ENCODE measurements at places on chromosomes 1 and 21. TPM values are rescaled to one million over a fixed set of nuclear protein-coding genes. Genes with fewer than 3 reads are reported as not detected.

Gene PGLYRP3
- not detected for total RNA-seq

DNA sequence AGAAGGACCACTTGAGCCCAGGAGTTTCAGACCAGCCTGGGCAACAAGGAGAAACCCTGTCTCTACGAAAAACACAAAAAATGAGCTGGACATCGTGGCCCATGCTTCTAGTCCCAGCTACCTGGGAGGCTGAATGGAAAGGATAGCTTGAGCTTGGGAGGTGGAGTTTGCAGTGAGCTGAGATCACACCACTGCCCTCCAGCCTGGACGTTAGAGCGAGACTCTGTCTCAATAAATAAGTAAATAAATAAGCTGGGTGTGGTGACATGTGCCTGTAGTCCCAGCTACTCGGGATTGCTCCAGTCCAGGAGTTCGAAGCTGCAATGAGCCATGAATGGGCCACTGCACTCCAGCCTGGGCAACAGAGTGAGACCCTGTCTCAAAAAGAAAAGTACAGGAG, 3.6 kb downstream of the AKR1A1 start:
- no peak overlapping the region for H3K4me3 ChIP-seq
- H3K36me3 ChIP-seq = no peaks in the 10 kb centered on the region
- no peak for DNase-seq

Gene CD48
- 3.0 TPM for total RNA-seq

GRCh38 chr1:194419721-194420120, 1233.3 kb upstream of the B3GALT2 start:
- H3K4me3 ChIP-seq = no peak overlapping the region
- no peaks in the 10 kb centered on the region for H3K36me3 ChIP-seq
- no peak overlapping the region for H3K27ac ChIP-seq
- no peaks in the 10 kb centered on the region for H3K4me1 ChIP-seq
- H3K27me3 ChIP-seq = no peaks in the 10 kb centered on the region
- DNase-seq = no peak

Gene ATP1A4
- total RNA-seq = not detected

DNA sequence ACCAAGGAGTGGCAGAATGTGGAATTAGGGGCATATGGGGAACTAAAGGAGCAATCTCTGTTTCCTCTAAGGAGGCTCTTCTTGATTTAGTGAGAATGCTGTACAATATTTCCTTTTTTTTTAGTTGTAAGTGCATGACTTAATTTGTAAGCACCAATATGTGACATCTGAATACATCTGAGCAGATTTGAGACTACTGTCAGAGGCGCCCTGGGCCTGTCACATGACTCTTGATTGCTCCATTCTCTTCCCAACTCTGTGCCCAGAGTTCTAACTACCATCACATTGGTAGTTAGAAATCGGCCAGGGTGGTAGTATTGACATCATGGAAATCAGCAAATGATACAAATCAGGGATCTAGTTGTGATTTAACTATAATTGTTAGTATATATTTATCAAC, 110.1 kb upstream of the LMO4 start:
- no peak for DNase-seq
- no peak overlapping the region for H3K4me3 ChIP-seq
- no peak overlapping the region for H3K27ac ChIP-seq
- no peaks in the 10 kb centered on the region for H3K36me3 ChIP-seq
- H3K27me3 ChIP-seq = no peaks in the 10 kb centered on the region

- H3K27me3 ChIP-seq = no peaks in the 10 kb centered on the region
- H3K27ac ChIP-seq = no peak overlapping the region
- H3K36me3 ChIP-seq = no peaks in the 10 kb centered on the region
- no peaks in the 10 kb centered on the region for H3K4me1 ChIP-seq
- H3K4me3 ChIP-seq = no peak overlapping the region
Measured at GRCh38 chr1:18091660-18092446, 15.7 kb upstream of the IGSF21 start.

Gene ANKRD13C
- 22.8 TPM for total RNA-seq

Gene GJB4
- total RNA-seq = not detected

DNA sequence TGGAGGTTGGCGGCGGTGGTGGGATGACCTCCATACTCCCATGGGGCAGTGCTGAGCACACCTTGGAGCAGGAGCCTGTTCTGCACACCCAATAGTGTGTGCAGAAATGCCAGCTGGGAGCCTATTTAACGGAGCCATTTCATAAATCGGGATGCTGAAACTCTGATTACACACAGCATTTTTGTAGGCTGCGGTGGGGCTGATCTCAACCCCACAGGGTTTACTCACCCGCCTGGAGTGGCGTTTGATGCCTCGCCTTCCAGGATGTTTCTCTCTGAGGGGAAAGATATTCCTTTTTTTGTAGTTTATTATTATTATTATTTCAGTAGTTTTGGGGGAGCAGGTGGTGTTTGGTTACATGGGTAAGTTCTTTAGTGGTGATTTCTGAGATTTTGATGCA, 82.6 kb upstream of the WDR26 start:
- no peak overlapping the region for H3K4me3 ChIP-seq
- DNase-seq = no peak
- H3K4me1 ChIP-seq = no peaks in the 10 kb centered on the region

- DNase-seq = no peak
- H3K36me3 ChIP-seq = peaks cover 10% of the 10 kb centered on the region
- H3K27me3 ChIP-seq = no peaks in the 10 kb centered on the region
- peak overlapping the region; percentile 99 for H3K27ac ChIP-seq
- peaks cover 53% of the 10 kb centered on the region for H3K4me1 ChIP-seq
Measured at GRCh38 chr1:23370709-23371584, 1.3 kb upstream of the ZNF436 start.

DNA sequence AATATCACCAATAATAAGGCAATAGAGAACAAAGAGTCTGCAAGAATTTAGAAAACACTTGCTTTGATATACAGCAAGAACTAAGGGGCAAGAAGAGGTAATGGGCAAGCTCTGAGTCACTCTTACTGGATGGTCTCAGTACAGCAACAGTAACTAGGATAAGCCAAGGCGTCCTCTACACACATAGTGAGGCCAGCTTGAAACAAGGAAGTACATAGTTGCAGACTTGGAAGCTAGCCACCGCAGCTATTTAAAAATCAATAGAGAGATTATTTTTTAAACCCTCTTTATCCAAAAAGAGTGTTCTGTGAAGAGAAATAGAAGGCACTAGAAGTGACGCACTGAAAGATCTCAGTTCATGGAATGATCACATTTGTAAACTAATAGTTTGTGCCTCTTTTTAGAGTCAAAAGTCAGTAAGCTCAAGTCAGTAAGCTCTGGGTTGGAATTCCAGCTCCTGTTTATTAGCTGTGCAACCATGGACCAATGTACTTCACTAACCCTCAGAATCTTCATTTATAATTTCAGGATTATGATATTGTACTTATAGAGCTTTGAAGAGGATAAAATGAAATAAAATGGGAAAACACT, 118.6 kb downstream of the AKT3 start:
- peak; percentile 77 for DNase-seq
- H3K27me3 ChIP-seq = no peaks in the 10 kb centered on the region
- H3K4me3 ChIP-seq = no peak overlapping the region
- H3K4me1 ChIP-seq = no peaks in the 10 kb centered on the region
- peak overlapping the region; percentile 33 for H3K27ac ChIP-seq
- no peaks in the 10 kb centered on the region for H3K36me3 ChIP-seq

Gene HTR1D
- total RNA-seq = not detected
